ENCODE measurements at places on chromosomes 7 and 10. TPM values are rescaled to one million over a fixed set of nuclear protein-coding genes. Genes with fewer than 3 reads are reported as not detected.
A peak's percentile ranks its signal among the peaks of the same experiment; 100 is the strongest.

Gene CALD1
- total RNA-seq: 0.42 TPM

Gene HOXA11
- not detected for total RNA-seq

Gene GBX1
- not detected for total RNA-seq

Gene SPDYE5
- total RNA-seq: not detected

Gene MRLN
- not detected for total RNA-seq

Gene DNAAF5
- total RNA-seq: 27.5 TPM

Gene DENND2A
- not detected for total RNA-seq

Gene GIMAP4
- 193 TPM for total RNA-seq

Gene OR2AE1
- not detected for total RNA-seq

Gene LRRD1
- total RNA-seq: not detected

- no peaks in the 10 kb centered on the region for H3K27me3 ChIP-seq
- no peak overlapping the region for H3K27ac ChIP-seq
- H3K36me3 ChIP-seq: no peaks in the 10 kb centered on the region
- H3K4me3 ChIP-seq: no peak overlapping the region
Observed at GRCh38 chr7:101869901-101870290, 52.5 kb downstream of the CUX1 start.

DNA sequence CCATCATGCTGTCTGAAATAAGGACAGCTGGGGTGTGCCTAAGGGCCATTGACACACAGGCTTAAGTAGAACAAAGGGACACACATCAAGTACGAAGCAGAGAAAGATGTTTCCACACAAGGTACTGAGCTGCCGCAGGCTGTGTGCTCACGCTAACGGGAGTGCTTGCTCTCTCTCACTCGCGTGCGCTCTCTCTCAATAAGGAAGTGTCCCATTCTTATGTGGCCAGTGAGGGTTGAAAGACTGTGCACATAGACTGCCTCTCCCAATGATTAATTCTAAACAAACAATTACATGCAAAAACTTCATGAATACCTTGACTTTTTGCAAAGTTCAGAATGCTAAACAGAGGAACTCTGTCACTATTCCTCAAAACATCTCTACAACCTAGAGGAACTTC lies 29.9 kb downstream of the DCLRE1C start:
- DNase-seq: no peak

DNA sequence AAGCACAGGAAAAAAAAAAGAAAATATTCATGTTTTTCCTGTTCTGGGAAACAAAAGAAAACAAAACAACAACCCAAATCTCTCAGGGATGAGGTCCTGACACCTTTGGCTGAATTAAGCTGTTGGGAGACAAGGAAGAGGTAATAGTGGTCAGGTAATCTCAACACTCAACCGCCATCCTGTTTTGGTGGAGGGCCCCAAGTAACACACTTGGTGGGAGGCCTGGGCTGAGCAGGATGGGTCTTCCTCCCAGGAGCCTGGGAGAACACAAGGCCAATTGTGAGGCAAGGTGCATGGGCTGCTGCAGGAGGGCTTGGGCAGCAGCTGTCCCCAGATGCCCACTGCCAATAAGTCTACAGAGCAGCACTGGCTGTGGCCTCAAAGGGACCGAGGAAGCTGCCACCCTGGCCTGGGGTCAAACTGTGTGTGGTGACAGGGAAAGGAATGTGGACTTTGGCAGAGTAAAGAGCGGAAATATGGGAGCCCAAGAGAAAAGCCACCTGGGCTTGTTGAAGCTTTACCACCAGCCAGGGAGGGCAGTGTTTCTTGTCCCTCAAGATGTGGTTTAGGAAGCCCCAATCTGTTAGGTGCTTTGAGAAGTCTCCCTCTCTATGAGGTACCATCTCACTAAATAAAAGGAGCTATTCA lies 93.5 kb upstream of the SLC25A13 start:
- no peaks in the 10 kb centered on the region for H3K36me3 ChIP-seq
- no peak overlapping the region for H3K4me3 ChIP-seq
- DNase-seq: no peak
- peaks cover 20% of the 10 kb centered on the region for H3K27me3 ChIP-seq

GRCh38 chr7:2129323-2130095 lies 103.2 kb downstream of the MAD1L1 start:
- H3K27me3 ChIP-seq: no peaks in the 10 kb centered on the region
- H3K4me1 ChIP-seq: no peaks in the 10 kb centered on the region
- DNase-seq: no peak
- no peak overlapping the region for H3K27ac ChIP-seq
- no peaks in the 10 kb centered on the region for H3K36me3 ChIP-seq
- no peak overlapping the region for H3K4me3 ChIP-seq

GRCh38 chr7:94313926-94314325 lies 80.8 kb upstream of the COL1A2 start:
- no peaks in the 10 kb centered on the region for H3K4me1 ChIP-seq
- no peak overlapping the region for H3K4me3 ChIP-seq
- H3K36me3 ChIP-seq: no peaks in the 10 kb centered on the region
- no peak for DNase-seq

- no peak overlapping the region for H3K27ac ChIP-seq
- peaks cover 7% of the 10 kb centered on the region for H3K4me1 ChIP-seq
- no peak for DNase-seq
- H3K36me3 ChIP-seq: no peaks in the 10 kb centered on the region
- H3K4me3 ChIP-seq: no peak overlapping the region
- peaks cover 3% of the 10 kb centered on the region for H3K27me3 ChIP-seq
Observed at GRCh38 chr10:3427347-3427746, 254.8 kb upstream of the PITRM1 start.

- no peak overlapping the region for H3K4me3 ChIP-seq
- DNase-seq: no peak
- H3K36me3 ChIP-seq: peaks cover 1% of the 10 kb centered on the region
- no peaks in the 10 kb centered on the region for H3K27me3 ChIP-seq
- peak overlapping the region; percentile 65 for H3K27ac ChIP-seq
Observed at GRCh38 chr10:28365840-28366239, 63.0 kb upstream of the MPP7 start.

DNA sequence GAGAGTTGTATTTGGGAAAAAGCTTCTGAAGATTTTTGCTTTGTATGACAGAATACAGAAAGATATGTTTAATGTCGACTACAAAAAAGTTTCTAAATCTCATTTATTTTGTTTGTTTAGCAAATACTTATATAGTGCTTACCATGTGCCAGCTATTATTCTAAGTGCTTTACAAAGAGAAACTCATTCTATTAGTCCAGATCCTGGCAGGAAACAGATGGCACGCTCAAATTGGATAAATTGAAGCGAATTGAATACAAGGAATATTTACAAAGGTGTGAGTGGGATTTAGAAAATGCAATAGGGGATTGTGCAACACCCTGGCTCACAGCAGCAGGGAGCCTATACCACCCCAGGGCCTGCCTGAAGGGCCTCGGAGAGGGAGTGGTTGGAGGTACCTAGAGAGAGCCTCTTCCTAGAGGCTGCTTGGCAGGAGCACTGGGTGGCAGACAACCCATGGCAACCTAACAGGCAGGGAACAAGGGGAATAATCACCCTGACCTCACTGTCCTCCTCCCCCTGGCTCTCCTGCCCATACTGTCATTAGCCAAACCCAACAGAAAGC lies 27.6 kb upstream of the FAM204A start:
- H3K4me3 ChIP-seq: no peak overlapping the region
- no peak for DNase-seq
- peaks cover 18% of the 10 kb centered on the region for H3K27me3 ChIP-seq
- no peaks in the 10 kb centered on the region for H3K36me3 ChIP-seq
